CD4-positive, alpha-beta T cell treated with Interleukin-15 for 1 hour (primary cell): ENCODE measurements at places on chromosomes 16 and 17.
A peak's percentile ranks its signal among the peaks of the same experiment; 100 is the strongest.

DNA sequence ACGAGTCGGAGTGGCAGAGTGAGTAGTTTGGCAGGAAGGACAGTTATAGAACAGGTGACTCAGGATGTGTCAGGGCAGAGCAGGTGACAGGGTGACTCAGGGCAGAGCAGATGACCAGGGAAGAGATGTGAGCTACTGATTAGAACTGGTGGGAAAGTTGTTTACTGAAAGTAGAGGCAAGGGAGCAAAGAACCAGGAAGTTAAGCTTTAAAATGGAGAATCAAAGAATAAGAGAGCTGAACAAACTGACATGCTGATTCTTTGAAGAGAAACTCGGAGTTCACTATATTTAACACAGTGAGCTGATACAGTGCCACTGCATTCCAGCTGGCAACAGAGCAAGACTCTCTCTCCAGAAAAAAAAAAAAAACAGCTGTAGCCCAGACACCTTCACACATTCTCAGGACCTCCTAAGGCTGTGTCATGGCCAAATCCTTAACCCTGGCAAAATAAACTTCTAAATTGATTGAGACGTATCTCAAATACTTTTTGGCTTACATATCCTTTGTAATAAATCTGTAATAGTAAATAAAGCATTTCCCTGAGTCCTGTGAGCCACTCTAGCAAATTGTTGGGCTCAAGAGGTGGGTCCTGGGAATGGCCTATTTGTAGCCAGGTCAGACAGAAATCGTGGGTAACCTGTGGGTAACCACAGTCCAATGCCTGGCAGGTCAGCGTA lies 12.3 kb upstream of the UBE2I start:
- DNase-seq, result no peak

DNA sequence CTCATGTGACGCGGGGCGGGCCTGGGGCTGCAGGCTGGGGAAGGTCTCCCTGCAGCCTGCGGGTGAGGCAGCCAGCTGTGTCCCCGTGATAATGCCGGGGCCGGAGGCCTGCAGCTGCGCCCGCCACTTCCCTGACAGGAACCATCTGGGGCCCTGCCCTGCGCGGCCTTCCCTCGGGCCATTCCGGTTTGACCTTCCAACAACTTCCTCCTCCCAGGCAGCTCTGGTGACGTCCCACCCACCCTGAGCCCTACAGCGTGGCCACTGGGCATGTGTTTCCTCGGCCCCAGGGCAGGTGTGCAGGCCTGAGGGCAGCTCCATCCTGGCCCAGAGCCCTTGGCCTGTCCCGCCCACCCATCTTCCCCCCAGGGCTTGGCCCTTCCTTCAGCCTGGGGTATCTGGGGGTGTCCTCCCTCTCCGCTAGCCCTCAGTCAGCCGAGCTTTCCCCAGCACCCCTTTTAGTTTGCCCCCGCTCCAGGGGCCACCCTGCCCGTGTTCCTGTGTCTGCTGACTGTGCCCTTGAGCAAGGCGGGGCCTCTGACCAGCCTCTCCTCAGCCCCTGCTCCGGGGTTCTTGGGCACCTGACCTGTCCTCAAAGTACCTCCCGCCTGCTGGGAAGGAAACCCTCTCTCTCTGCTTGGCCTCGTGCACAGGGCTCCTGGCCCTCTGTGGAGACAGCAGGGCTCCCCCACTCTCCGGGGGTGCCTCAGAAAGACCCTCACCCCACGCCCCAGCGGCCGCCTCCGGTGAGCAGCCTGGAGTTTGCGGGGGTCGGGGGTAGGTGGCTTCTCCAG lies at the start of gene CBFA2T3:
CBFA2T3 (minus strand) TSS at position 190 of the 794 bp plus-strand sequence. CDS start 400 bp downstream, outside the sequence.
- DNase-seq, result peak; percentile 66

GRCh38 chr16:76210157-76210556 lies 67.0 kb upstream of the CNTNAP4 start:
- no peak for DNase-seq

DNA sequence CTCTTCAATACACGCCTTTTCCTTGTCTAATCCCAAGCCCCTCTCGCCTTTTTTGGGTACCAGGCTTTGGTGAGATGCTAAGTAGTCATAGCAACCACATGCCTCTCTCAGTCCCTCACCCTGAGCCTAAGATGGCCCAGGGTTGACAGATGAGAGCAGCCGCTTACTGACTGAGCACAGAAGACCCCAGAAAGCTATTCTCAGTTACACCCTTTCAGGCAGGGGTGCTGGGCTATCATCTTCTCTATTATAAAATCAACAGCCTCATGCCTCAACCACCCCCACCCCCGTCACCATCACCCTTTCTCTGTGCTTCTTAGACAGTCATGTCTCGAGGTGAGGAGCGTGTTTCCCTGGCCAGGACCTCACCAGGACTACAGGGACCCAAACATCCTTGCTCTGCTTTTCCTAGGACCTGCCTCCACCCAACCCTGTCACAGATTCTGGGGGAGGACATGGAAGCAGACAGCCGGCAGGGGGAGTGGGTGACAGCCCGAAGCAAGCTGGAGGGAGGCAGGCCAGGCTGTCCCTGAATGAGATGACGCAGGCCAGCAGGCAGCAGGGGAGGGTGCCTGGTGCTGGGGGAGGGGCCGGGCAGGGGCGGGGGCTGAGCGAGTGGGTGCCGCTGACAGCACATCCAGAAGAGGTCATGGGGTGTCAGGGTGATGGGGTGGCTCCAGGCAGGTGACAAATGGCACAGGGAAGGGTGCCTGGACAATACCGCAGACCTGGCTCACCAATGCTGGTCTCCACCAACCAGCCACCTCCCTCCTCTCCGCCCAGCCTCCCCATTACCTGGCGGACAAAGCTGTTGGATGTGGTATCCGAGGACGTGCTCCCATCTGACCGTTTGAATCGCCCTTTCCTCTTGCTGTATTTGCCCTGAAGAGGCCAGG lies 3.1 kb downstream of the CACNB1 start:
- DNase-seq, result no peak
